ENCODE measurements at places on chromosomes 13 and 19.
A peak's percentile ranks its signal among the peaks of the same experiment; 100 is the strongest.

GRCh38 chr13:75325711-75326110, 156.3 kb downstream of the TBC1D4 start:
- peaks cover 27% of the 10 kb centered on the region for H3K36me3 ChIP-seq
- no peak overlapping the region for H3K4me3 ChIP-seq
- no peak for DNase-seq
- H3K27ac ChIP-seq = no peak overlapping the region
- no peaks in the 10 kb centered on the region for H3K27me3 ChIP-seq
- H3K4me1 ChIP-seq = no peaks in the 10 kb centered on the region

DNA sequence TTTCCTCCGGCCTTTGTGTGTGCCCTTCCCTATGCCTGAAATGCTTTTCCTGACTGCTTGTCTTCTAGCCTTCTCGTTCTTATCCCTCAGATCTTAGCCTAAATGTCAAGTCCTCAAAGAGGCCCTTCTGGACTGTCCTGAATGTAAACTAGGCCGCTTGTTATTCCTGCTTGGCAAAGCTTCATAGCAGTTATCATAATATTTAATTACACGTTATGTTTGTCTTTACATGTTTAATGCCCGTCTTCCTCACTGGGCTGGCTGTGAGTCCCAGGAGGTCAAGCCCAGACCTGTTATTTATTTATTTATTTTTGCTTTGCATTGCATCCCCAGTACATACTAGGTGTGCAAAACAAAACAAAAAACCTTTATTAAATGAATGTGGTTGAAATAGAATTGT, 62.7 kb downstream of the SIPA1L3 start:
- DNase-seq = no peak
- H3K27ac ChIP-seq = no peak overlapping the region
- peaks cover 53% of the 10 kb centered on the region for H3K36me3 ChIP-seq
- H3K4me3 ChIP-seq = no peak overlapping the region
- peaks cover 13% of the 10 kb centered on the region for H3K4me1 ChIP-seq

GRCh38 chr13:34430294-34430693, 511.8 kb upstream of the NBEA start:
- peaks cover 7% of the 10 kb centered on the region for H3K4me1 ChIP-seq
- H3K36me3 ChIP-seq = no peaks in the 10 kb centered on the region
- DNase-seq = no peak
- no peaks in the 10 kb centered on the region for H3K27me3 ChIP-seq

DNA sequence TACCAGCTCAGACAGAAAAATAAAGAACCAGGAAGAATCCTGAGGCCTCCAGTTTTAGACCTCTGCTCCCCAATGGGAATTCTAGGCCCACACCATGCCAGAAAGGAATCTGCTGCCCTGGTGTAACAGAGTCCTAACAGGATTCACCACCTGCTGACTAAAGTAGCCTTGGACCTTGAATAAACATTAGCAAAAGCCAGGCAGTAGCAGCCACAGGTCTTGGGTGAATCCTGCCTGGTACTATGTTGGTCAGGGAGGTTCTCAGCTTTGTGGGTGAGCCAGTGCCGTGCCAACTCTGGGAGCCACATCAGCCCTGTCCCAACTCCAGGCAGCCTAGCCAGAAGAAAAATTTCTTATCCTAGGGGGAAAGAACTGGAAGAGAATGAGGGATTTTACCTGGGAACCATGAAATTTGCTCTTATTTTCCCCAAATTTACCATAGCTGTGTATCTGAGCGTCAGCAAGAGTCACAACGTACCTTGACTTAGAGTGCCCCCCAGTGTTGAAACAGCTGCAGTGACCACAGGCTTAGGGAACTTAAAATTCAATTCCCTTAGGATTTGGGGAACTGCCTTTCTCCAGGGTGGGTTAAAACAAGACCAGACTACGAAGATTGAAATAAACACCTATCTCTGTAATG, 1895.6 kb upstream of the PRR20A start:
- DNase-seq = peak; percentile 14
- peaks cover 5% of the 10 kb centered on the region for H3K4me1 ChIP-seq
- H3K36me3 ChIP-seq = peaks cover 16% of the 10 kb centered on the region

DNA sequence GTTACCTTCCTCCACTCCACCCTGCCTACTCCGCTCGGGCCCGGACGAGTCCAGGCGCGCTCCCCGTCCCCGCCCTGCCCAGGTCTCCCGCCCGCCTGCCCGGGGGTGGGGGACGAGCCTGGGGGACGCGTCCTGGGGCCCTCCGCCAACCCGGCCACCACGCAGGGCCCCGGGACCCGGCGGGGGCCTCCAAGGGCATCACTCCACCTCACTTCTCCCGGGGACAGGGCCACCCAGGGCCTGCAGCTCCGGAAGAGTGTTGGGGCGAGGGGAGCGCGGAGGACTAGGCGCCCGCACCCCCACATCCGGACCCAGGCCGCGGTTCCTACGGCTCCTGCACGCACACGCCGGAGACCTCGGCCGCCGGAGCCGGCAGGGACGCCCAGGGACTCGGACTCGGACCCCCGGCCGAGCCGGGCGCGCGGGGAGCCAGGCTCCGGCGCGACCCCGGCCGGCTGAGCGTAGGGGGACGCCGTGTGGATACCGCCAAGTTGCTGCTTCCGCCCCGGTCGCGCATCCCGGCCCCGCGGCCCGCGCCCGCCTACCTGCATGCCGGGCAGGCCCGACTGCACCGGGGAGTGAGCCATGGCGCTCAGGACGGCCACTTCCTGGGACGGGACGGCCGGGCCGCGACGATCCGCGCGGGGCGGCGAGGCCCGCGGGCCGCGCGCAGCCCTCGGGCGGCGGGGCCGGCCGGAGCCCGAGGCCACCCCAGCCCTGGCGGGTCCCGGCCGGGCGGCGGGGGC, 534 bp downstream of the STK24 start:
- peak; percentile 59 for DNase-seq
- H3K27ac ChIP-seq = no peak overlapping the region
- H3K4me3 ChIP-seq = peak overlapping the region; percentile 92
- peaks cover 8% of the 10 kb centered on the region for H3K27me3 ChIP-seq
- H3K36me3 ChIP-seq = peaks cover 2% of the 10 kb centered on the region

GRCh38 chr13:67306742-67307141, 76.6 kb upstream of the PCDH9 start:
- H3K4me1 ChIP-seq = no peaks in the 10 kb centered on the region
- H3K4me3 ChIP-seq = no peak overlapping the region
- H3K27me3 ChIP-seq = no peaks in the 10 kb centered on the region
- no peak for DNase-seq
- H3K36me3 ChIP-seq = no peaks in the 10 kb centered on the region

GRCh38 chr13:110989331-110989730, 74.5 kb upstream of the ANKRD10 start:
- no peak for DNase-seq
- peaks cover 15% of the 10 kb centered on the region for H3K27me3 ChIP-seq

DNA sequence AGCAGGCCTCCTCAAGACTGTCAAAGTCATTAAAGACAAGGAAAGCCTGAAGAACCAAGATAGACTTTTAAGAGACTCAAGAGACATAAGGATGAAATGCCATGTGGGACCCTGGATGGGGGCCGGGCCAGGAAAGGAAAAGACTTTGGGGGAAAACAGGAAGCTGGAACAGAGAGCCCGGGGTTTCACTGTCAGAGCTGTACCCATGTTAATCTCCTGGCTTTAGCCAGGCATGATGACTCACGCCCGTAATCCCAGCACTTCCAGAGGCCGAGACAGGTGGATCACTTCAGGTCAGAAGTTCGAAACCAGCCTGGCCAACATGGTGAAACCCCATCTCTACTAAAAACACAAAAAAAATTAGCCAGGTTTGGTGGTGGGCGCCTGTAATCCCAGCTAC, 5.6 kb upstream of the KLF16 start:
- peaks cover 9% of the 10 kb centered on the region for H3K36me3 ChIP-seq
- peak overlapping the region; percentile 59 for H3K27ac ChIP-seq

- no peak overlapping the region for H3K4me3 ChIP-seq
- DNase-seq = no peak
- H3K4me1 ChIP-seq = no peaks in the 10 kb centered on the region
- no peaks in the 10 kb centered on the region for H3K36me3 ChIP-seq
Observed at GRCh38 chr13:66128201-66128600, 1101.9 kb downstream of the PCDH9 start.

DNA sequence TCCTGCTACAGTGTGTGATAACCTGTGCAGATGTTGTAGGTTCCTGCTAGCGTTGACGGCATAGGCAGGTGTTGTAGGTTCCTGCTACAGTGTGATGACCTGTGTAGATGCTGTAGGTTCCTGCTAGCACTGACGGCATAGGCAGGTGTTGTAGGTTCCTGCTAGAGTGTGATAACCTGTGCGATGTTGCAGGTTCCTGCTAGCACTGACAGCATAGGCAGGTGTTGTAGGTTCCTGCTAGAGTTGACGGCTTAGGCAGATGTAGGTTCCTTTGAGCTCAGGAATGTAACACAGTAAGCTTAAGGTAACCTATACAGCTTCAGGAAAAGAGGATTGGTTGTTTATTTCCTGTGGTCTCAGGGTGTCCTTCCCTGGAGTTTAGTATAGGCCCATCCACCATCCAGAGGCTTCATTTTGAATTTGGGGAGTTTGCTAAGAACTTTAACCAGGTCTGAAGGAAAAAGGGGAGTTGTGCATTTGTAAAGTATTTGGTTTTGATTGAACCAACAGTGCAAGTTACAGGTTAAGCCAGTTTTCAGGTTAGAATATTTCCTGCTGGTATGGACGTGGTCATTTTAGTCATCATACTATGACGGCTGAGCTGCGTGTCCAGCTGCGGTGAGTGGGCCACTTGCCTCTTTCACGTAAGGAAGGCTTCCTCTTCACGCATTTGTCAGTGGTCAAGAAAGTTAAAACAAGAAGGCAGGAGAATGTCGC, 53.8 kb downstream of the ATP11A start:
- H3K4me1 ChIP-seq = peaks cover 59% of the 10 kb centered on the region
- H3K27ac ChIP-seq = peak overlapping the region; percentile 58
- H3K36me3 ChIP-seq = peaks cover 5% of the 10 kb centered on the region
- H3K27me3 ChIP-seq = peaks cover 3% of the 10 kb centered on the region

- H3K27ac ChIP-seq = no peak overlapping the region
- H3K27me3 ChIP-seq = no peaks in the 10 kb centered on the region
- no peaks in the 10 kb centered on the region for H3K36me3 ChIP-seq
Observed at GRCh38 chr13:109381546-109382180, 404.7 kb downstream of the IRS2 start.

DNA sequence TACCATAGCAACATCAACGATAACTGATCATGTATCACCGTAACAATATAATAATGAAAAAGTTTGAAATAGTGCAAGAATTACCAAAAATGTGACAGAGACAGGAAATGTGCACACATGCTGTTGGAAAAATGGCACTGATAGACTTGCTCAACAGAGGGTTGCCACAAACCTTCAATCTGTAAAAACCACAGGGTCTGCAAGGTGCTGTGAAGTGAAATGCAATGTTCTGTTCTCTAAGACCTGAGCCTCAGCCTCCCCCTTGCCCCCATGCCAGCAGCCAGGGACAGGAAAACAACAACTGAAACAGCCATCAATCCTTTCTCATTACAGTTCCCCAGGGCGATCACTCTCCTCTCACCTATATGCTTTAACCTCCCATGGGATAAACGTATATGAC, 88.4 kb downstream of the USP12 start:
- no peak overlapping the region for H3K4me3 ChIP-seq
- DNase-seq = no peak
- H3K27ac ChIP-seq = no peak overlapping the region
- no peaks in the 10 kb centered on the region for H3K27me3 ChIP-seq
- H3K4me1 ChIP-seq = peaks cover 23% of the 10 kb centered on the region

- H3K36me3 ChIP-seq = no peaks in the 10 kb centered on the region
- peaks cover 6% of the 10 kb centered on the region for H3K27me3 ChIP-seq
- no peak overlapping the region for H3K4me3 ChIP-seq
- no peak for DNase-seq
- no peak overlapping the region for H3K27ac ChIP-seq
Observed at GRCh38 chr13:100951016-100951415, 276.4 kb upstream of the TMTC4 start.

- H3K4me1 ChIP-seq = peaks cover 4% of the 10 kb centered on the region
- H3K27ac ChIP-seq = no peak overlapping the region
- no peak for DNase-seq
- H3K4me3 ChIP-seq = no peak overlapping the region
- H3K27me3 ChIP-seq = peaks cover 8% of the 10 kb centered on the region
- H3K36me3 ChIP-seq = no peaks in the 10 kb centered on the region
Observed at GRCh38 chr13:77545626-77546412, 10.3 kb downstream of the SCEL start.

DNA sequence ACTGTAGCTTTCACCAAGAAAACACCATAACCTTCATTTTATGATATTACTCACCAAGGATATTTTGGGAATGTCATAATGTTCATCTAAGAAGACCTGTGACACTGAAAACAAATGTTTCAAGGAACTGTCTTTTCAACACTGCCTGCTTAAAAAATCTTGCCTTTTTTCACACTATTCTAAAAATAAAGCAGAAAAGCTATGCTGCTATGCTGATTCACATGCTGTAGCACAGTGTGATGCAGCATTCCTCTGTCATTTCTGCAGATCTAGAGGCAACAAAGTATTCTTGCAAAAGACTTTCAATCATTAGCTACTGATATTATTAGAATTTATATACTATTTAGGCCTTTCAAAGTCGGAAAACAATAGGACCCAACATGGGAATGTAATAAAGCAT, 525.7 kb downstream of the UQCRFS1 start:
- no peak overlapping the region for H3K27ac ChIP-seq
- no peaks in the 10 kb centered on the region for H3K36me3 ChIP-seq

DNA sequence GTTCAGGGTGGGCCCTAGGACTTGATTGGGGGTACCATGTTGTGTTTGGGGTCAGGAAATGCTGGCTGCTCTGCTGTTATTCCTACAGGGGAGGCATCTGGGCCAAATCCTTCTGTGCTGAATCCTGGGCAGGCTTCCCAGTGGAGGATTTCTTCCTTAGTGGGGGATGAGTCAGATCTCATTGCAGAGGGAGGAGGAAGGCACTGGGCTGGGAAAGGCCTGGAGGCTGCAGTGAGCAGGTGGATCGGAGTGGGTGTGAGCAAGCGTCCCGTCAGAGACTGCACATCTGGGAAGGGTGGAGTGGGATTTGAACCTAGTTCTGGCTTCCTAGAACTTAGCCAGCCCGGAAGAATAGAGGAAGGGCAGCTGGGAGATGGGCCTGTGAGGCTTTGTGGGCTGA, 11.5 kb downstream of the CCDC124 start:
- peaks cover 39% of the 10 kb centered on the region for H3K4me1 ChIP-seq
- no peak for DNase-seq
- H3K27me3 ChIP-seq = peaks cover 7% of the 10 kb centered on the region
- peaks cover 5% of the 10 kb centered on the region for H3K36me3 ChIP-seq
- no peak overlapping the region for H3K4me3 ChIP-seq
- no peak overlapping the region for H3K27ac ChIP-seq

- H3K27ac ChIP-seq = no peak overlapping the region
- no peak for DNase-seq
- H3K36me3 ChIP-seq = no peaks in the 10 kb centered on the region
- peaks cover 5% of the 10 kb centered on the region for H3K4me1 ChIP-seq
Observed at GRCh38 chr13:110960204-110960603, 45.3 kb upstream of the ANKRD10 start.

DNA sequence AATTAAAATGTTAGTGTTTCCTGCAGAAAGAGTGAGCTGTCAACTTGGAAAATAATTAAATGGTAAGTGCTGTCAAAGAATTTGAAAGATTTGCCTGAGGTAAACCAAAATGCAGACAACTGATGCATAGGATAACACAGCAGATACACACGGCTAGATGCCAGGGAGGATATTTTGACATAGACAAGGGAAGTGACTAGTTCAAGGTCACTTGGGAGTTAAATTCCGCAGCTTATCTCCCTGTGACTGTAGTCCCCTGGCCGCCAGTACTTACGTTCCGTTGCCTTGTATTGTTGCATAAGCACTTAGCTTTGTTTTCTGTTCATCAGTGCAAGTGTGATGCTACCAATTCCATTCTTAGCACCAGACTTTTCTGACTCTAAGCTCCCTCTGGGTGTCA, 247.3 kb upstream of the MAB21L1 start:
- H3K27ac ChIP-seq = no peak overlapping the region
- no peak for DNase-seq
- no peak overlapping the region for H3K4me3 ChIP-seq
- H3K27me3 ChIP-seq = peaks cover 4% of the 10 kb centered on the region

All from nephron progenitor cell (in vitro differentiated cells).